ENCODE measurements at places on chromosomes 1 and 21.

DNA sequence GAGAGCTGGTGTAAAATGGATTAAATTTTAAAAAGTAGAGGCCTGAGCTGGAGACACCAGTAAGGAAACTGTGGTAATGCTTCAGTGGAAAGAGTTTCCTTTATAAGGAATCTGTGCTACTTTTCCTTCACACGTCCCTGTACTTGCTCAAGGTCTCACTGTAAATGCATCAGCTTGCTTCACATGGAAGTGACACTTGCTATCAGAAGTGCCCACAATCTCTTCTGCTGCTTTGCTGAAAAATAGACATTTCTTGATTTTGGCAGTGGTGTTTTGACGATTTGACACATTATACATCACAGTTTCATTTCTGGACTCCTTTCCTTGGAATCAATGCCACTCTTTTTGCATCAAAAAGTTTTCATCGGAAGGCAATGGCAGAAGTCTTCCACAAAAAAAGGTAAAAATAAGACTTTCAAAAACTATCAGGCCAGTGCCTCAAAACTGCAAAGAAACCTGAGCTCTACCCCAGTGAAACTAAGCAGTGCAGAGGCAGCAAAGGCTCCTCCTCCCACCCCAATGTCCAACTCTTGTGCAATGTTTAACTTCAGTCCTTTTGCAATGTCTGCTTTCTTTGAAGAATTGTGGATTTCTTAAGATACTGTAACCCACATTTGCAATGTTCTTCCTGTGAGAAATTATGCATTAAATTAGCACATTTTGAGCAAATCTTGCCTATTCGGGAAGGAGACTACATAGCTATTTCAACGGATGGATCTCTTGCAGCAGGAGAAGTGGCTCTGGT lies 18.4 kb upstream of the TSPAN2 start:
- no peak for DNase-seq

- no peak for DNase-seq
Measured at GRCh38 chr1:155744711-155745283, 55.9 kb downstream of the DAP3 start.

- DNase-seq, result no peak
Measured at GRCh38 chr1:85453640-85454194, 11.2 kb downstream of the DDAH1 start.

- DNase-seq, result no peak
Measured at GRCh38 chr1:24216276-24217074, 29.4 kb upstream of the IFNLR1 start.

GRCh38 chr1:191222206-191222605 lies 744.5 kb upstream of the BRINP3 start:
- peak; percentile 74 for DNase-seq

- no peak for DNase-seq
Measured at GRCh38 chr1:193658691-193659090, 472.3 kb upstream of the B3GALT2 start.

DNA sequence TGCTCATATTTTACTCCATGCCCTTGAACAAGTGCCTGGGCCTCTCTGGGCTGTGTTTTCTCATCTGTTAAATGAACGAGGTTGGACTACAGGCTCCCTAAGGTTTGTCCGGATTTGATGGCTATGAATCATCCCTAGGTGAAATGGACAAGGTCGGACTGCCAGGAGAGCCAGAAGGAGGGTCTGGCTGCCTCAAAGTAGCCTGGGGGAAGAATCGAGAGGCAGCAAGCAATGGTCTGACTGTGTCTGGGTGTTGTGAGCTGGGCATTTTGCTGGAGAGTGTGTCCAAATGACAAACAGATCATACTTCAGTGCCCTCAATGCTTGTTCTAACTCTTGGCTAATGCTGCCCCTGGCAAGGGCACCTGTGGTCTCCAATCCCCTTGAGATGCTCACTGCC lies 730.9 kb downstream of the PTPRU start:
- no peak for DNase-seq

- no peak for DNase-seq
Measured at GRCh38 chr1:27018316-27018715, 5.7 kb upstream of the TENT5B start.

DNA sequence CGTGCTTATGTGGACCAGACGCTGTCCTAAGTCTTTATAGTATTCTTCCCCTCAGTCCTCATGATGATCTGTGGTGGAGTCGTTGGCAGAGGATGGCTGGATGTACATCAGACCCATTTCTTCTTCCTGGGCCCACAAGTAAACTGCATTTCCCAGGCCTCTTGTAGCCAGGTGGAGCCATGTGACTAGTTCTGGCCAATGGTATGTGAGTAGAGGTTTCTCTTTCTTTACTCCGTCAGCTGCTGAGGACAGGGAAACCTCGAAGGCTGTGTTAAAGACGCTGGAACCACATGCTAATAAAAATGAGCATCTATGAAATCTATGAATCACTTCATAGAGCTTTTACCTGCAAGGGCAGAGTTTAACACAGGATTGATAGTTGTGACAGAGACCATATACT lies 18.7 kb upstream of the ZNF362 start:
- no peak for DNase-seq

GRCh38 chr1:158506369-158506987 lies 34.5 kb downstream of the OR10R2 start:
- DNase-seq, result no peak

GRCh38 chr1:60345049-60345448 lies 271.5 kb upstream of the C1orf87 start:
- DNase-seq, result no peak
